Stimulated activated CD8-positive, alpha-beta memory T cell treated with anti-CD3 and anti-CD28 coated beads, Interleukin-2, amount 100 ng/mL, for 1 hour (primary cell): ENCODE measurements at places on chromosomes 11 and 22.

- DNase-seq, result no peak
These were observed 68.2 kb downstream of the SYT13 start for GRCh38 chr11:45217991-45218390.

- DNase-seq, result no peak
These were observed 10.8 kb downstream of the SLC35C1 start for GRCh38 chr11:45815747-45816146.

DNA sequence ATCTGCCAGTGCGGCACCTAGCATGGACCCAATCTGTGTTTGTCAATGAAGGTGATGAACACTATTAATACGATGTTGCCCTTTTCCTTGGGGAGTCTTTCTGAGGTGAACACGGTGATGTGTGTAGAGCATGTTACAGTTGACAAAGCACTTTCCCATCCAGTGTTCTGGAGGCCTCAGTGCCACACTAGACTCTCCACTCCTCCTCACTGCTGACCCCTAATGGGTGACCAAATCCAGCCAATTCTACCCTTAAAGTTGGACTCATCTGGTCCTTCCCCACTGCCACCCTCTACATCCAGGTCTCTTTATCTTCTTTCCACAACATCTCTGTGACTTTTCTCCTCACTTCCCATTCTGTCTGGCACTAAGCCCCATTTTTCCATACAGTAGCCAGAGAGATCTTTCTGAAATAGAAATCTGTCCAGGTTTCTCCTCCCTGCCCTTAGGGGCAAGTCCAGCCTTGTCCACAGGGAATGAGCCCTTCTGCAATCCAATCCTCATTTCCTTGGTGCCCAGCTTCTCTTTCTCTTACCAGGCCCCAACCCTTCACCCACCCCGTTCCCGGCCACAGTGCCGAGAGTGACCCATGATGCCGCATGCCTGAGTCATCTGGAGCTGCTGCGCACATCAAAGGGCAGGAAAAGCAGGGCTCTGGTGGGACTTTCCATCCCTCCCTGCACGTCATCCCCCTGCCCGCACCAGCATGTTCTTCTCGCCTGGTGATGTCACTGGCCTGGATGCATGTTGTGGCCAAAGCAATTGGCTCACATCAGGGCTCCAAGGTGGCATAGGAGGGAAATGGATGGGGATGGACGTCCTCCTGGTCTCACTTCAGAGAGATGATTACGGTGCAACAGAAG, 64.2 kb downstream of the RASSF10 start:
- DNase-seq, result no peak

- DNase-seq, result no peak
These were observed 925.4 kb downstream of the BRD1 start for GRCh38 chr22:48902001-48902869.

DNA sequence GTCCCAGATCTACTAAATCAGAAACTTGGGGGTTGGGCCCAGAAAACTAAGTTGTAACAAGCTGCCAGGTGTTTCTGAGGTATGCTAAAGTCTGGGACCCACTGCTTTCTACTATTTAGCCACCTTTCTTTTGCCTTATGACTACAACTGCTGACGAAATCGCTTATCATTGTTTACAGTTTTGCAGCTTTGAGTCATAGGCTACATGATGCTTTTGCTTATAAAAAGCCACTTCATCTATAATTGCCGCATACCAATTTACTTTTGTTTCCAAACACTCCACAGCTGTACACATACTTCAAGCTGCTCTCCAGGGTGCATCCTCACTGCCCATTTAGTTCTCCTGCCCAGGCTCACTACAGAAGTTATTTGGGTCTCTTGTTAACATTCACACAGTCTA, 144.7 kb downstream of the ENTHD1 start:
- DNase-seq, result no peak

GRCh38 chr22:44805711-44806110, 53.3 kb downstream of the ARHGAP8 start:
- no peak for DNase-seq

DNA sequence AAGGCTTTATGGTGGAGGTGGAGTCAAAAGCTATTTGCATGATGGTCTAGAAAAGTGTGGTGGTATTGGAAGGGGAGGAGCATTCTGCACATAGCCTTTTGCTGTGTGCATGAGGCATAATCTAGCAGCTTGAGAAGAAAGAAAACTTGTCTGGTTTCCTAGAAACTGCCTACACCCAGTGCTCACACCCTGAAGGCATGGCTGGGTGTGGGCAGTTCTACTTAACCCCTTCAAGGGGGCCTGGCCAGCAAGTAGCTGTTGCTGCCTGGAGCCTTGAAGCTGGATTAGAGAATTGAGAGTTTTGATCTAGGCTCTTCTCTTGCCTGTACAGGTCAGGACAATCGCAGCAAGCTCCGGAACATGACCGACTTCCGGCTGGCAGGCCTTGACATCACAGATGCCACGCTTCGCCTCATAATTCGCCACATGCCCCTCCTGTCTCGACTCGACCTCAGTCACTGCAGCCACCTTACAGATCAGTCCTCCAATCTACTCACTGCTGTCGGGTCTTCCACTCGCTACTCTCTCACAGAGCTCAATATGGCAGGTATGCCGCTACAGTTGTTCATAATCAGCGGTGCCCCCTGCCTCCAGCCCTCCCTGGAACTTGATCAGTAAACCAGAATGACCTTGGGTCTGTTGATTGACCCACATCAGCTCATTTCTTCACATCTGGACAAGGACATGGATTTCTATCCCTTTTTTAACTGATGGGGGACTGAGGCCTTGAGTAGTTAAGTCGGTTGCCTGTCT, 12.2 kb upstream of the GRK2 start:
- DNase-seq, result no peak

GRCh38 chr11:2708757-2709281, 9.0 kb upstream of the KCNQ1OT1 start:
- no peak for DNase-seq

GRCh38 chr11:1759151-1759850, 4.4 kb downstream of the CTSD start:
- DNase-seq, result no peak
